ENCODE measurements at places on chromosomes 1 and 21. TPM values are rescaled to one million over a fixed set of nuclear protein-coding genes. Genes with fewer than 3 reads are reported as not detected.

The ORC1 gene
- total RNA-seq = 38.9 TPM

The RAB42 gene
- total RNA-seq = 0.34 TPM

DNA sequence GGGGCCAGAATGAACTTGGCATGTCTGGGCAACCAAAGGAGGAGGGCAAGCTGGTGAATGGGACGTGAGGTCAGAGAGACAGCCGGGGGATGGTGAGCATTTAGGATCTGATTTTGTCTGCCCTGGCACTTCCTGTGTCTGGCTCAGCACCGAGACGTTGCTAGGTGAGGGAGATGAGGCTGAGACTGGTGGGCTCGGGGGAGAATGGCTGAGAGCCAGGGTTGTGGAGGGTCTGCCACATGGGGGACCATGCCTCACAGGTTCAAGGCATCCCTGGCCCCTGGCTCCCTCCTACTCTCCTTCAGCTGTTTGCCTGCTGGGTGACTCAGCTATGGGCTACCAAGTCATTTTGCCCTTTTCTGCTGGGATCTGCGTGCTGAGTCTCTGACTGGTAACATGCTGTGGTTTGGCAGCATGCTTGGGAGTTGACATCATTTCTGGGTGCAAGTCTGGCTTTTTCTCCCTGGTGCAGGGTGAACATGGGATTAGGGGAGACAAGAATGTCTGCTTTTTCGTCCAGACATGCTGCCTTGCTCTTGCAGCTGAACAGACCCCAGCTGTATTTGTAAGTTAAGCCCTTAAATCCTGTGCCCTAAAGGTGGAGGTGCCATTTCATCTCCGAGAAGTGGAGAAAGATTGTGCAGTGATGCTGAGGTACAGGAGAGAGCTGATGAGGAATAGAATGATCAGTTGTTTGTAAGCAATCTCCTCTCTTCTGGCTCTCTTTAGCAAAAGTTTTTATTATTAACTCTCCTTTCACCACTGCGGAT is 17.6 kb downstream of the GALNT2 start:
- DNase-seq = no peak

The ABCA4 gene
- total RNA-seq = not detected

GRCh38 chr1:226605318-226605950 is 56.9 kb downstream of the STUM start:
- DNase-seq = no peak

The OPN3 gene
- total RNA-seq = 15.1 TPM

GRCh38 chr1:40384413-40384762 is 10.9 kb downstream of the SMAP2 start:
- no peak for DNase-seq

DNA sequence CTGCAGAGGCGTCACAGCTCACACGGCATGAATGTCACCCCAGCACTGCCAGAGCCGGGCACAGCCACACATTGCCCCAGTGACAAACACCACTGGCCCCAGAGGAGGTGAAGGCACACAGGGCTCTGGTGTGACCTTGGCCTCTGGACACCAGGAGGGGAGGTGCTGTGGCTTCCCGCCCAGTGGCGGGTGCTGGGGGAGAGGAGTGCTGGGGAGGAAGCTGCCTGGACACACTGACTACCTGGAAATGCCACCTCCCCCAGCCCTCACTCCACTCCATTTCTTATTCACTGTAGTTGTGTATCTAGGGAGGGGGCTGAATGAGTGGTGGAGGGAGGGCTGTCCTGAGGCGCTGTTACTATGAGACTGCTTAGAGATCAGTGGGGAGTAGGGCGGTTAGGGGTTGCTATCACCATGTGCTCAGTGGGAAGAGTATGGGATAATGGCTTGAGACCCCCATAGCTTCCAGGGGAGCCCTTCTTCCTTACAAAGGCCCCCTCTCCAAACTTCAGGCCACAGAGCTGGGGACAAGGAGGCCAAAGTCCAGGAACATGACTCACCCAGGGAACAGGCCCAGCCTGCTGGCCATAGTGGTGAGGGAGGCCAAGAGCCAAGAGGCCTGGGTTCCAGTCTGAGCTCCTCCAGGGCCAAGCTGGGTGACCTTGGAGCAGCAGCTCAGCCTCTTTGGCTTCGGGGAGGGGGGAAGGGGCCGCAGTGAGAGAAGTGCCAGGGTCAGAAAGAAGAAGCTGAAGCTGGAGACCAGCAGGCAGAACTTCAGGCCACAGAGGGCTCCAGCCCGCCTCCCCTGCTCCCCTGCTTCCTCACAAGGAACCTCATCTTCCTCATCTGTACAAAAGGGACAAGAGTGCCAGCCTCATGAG is 40.1 kb downstream of the AHDC1 start:
- DNase-seq = no peak

GRCh38 chr1:37393173-37394120 is 80.9 kb upstream of the ZC3H12A start:
- no peak for DNase-seq

GRCh38 chr21:33325222-33326067 is 675 bp downstream of the IFNAR1 start:
- DNase-seq = peak; percentile 68

The MACO1 gene
- 15.8 TPM for total RNA-seq

DNA sequence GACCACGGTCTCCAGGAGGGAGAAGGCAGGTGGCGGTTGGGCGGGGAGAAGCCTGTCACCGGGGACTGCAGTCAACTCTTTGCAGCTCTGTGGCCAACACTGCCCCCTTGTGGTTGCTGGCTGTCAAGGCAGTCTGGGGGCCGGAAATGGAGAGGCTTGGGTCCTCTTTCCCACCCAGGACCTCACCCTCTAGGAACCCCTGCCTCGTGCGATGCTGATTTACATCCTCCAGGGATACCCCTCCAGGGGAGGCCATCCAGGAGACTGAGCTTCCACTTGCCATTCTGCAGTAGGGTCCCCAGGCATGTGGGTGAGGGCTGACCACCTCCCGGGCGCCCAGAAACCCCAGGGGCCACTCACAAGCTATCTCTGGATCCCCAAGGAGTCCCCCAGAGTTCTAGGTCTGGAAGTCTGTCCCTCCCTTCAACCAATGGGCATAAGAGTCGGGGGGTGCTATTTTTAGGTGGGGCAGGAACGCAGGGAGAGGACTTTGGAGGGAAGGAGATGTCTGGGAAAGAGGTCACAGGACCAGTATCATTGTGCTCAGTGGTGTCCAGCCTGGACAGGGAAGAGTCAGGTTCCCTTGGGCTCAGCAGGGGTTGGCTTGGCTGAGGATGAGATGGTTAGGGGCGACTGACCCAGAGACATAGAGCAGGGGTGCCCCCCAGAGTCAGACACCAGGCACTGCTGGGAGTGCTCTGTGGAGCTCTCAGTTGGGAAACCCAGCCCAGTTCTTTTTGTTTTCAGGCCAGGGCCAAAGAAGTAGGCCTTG is 7.1 kb upstream of the GPR61 start:
- peak; percentile 83 for DNase-seq

GRCh38 chr1:205243350-205244191 is 15.8 kb downstream of the TMCC2 start:
- no peak for DNase-seq

The IVL gene
- not detected for total RNA-seq

DNA sequence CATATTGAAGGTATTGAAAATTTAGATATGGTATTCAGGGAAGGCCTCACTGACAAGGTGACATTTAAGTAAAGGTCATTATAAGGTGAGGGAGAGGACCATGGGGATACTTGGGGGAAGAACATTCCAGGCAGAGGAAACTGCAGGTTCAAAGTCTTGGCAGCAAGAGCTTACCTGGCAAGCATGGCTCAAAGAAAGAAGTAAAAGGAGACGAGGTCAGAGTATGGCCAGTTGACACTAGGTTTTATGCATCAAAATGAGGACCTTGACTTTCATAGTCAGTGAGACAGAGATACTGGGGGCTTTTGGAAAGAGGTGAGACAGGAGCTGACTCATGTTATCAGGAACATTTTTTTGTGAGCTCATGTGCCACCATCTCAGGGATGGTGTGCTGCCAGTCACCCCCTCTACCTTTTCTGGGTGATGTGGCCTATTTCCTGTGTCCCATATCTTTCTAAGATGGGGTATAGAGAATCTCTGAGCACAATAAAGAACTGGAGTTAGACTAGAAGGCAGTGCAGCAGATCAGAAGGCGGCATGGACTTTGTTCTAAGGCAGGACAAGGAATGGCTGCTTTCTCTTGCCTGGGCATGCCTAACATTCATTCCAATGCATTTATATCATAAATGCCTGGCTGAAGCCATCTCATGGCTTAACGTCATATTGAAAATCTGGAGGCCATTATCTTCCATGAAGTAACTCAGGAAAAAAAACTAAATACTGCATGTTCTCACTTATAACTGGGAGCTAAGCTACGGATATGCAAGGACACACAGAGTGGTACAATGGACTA is 406.7 kb downstream of the NTNG1 start:
- no peak for DNase-seq

DNA sequence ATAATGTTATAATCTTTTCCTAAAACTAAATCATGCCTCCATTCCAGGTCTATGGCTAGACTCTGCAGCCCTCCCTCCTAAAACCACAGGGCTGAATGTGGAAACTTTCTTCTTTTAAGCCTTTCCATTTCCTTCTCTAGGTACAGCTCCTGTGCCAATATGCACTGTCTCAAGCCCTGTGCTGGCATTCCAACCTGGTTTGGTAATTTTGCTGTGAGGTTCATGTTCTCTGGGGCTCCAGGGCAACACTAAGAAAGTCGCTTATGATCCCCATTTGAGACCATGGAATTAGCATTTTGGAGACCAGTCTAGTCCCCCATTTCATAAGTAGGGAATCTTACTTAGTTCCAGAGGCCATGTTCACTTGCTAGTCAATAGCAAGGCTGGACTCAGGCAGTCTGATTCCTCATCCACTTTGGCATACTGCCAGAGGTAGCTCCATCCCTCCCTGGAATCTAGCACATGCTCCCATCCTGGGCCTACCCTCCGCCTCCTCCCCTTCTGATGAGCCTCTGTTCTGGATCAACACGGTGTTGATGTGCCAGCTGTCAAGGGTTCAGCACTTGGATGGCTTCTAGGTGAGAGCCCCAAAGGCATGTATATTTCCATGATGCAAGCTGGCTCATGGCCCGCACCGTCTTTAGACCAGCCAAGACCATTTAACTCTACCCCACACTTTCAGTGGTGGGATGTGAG is 36.5 kb downstream of the ZMYND12 start:
- DNase-seq = no peak

- DNase-seq = no peak
Measured at GRCh38 chr21:28464095-28464494, 528.6 kb downstream of the LTN1 start.

The EFNA3 gene
- 6.0 TPM for total RNA-seq

DNA sequence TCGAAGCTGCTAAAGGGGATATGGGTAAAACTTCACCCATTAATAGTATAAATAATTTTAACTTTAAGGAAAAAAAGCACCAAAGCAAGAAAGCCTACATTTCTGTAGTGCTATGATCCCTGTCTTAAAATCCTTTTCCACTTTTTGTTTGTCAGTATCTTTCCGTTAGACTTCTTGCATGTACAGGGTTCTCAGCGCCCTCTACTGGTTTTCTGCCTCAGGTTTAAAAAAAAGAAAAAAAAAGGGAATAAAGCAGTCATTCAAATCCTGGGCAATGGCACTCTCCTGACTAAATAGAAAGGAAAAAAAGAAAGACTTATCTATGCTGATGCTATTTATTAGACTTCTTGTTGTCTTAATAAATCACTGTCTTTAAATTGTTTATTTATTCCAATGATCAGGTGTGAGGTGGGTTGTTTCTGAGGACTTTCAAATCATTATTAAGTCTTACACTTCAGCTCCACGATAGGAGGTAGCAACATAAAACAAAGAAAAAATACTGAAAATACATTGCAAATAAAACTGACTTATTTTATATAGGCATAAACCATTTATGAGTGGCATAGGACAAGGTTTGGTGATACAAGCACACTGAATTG is 475.4 kb upstream of the NR5A2 start:
- no peak for DNase-seq

- DNase-seq = no peak
Measured at GRCh38 chr1:60386249-60386648, 312.7 kb upstream of the C1orf87 start.

GRCh38 chr1:67004176-67004575 is 49.8 kb downstream of the SLC35D1 start:
- DNase-seq = no peak

The OLFML3 gene
- 0.11 TPM for total RNA-seq

The DMBX1 gene
- total RNA-seq = not detected

- DNase-seq = no peak
Measured at GRCh38 chr1:176068901-176069300, 138.2 kb downstream of the COP1 start.

The MATN1 gene
- total RNA-seq = 0.44 TPM

DNA sequence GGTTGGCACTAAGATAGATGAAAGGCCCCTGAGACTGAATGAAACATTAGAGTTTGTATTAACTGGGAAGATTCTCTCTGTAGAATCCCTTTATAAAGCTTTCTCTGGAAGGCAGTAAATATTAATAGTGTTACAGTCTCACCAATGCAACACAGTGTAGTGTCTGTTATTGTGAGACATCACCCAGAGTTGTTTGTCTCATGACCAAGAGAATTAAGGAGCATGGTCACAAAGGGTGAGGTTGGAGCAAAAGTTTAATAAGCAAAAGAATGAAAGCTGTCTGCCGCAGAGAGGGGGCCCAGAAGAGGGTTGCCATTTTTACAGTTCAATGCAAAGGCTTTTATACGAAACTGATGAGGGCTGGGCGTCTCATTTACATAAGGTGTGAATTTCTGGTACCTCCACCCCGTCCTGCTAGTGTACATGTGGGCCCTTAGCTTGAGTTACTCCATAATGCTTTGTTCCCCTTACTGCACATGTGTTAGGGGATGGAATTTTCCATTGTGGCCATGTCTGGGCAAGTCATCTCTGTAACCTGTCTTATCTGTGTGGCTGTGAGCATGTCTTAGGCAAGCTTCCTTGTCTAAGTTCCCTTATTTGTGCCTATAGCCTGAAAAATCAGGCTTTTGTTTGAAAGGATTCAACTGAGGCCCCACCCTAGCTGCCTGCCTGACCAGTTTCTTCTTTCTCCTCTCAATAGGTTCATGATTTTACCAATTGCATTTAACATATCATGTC is 184.1 kb downstream of the RASAL2 start:
- DNase-seq = no peak

GRCh38 chr1:241842565-241842964 is 5.4 kb upstream of the EXO1 start:
- no peak for DNase-seq

The HSPA6 gene
- 4.9 TPM for total RNA-seq

The FGGY gene
- total RNA-seq = 10.5 TPM

DNA sequence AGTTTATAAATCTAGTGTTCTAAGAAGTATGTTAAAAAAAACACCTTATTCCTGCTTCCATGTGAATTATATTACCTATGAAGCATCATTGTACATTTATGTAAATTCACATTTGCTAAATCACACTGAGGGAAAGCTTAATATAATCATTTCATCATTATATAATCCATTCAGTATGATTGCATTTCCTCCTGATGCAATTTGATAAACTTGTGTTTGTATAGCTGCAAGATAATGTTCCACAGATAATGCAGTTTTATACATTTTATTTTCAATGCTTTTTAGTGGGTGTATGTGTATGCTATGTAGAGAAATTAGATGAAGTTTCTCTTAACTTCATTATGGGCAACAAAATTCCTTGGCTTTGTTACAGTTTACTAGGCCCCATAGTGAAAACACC is 79.6 kb downstream of the HS2ST1 start:
- no peak for DNase-seq

DNA sequence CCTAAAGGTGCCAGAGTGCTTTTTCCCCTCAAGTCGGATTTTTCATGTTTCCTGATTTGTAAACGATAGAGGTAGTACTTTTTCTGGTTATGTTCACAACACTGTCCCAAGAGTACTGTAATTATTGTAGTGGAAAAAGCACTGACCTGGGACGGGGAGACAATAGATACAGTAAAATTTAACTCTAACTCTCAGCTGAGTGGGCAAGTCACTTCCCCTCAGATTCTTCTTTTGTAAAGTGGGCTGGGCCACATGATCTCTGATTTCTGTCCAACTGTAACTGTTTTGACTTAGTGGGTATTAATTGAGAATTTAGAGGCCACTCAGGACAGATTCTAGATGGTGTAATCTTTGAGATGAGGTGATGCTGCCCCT is 19.1 kb downstream of the MARCKSL1 start:
- no peak for DNase-seq

Data from activated T-helper 2 cell treated with anti-CD3 and anti-CD28 coated beads, Interferon-gamma antibody, Interleukin-2, Interleukin-4, amounts not matched to agents 10 μg/mL and 5 μg/mL and 100 μg/mL, durations not matched to agents 14 hours and 24 hours and 36 hours (primary cell).